ENCODE measurements at places on chromosomes 11 and 22. TPM values are rescaled to one million over a fixed set of nuclear protein-coding genes. Genes with fewer than 3 reads are reported as not detected.

SLN gene
- not detected for total RNA-seq

DNA sequence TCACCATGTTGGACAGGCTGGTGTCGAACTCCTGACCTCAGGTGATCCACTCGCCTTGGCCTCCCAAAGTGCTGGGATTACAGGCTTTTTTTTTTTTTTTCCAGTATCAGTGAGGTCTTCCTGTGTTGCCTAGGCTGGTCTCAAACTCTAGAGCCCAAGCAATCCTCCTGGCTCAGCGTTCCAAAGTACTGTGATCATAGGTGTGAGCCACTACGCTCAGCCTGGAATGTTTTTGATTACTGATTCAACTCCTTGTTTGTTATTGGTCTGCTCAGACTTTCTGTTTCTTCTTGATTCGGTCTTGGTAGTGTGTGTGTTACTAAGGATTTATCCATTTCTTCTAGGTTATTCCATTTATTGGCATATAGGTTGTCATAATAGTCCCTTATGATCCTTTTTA is 31.3 kb downstream of the NAGA start:
- DNase-seq = no peak

- no peak for DNase-seq
Observed at GRCh38 chr11:96614846-96615245, 225.0 kb downstream of the JRKL start.

DTX4 gene
- total RNA-seq = 0.09 TPM

DNA sequence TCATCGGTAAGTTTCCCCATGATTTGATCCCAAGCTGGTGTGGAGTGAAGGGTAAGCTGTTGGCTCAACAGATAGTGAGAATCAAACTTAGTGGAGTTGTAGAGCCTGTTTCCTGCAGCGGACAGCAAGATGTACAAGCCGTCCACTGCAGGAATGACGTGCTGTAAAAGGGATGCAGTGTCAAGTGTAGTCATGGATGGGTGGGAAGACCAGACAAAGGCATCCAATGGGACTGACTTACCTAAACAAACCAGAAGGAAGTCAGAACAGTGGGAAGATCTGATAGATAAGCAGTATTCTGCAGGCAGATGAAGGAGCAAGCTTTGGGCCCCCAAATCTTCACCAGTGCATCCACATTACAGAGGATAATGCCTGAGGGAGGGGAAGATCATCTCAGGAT is 8.8 kb downstream of the ZBTB16 start:
- no peak for DNase-seq

- DNase-seq = no peak
Observed at GRCh38 chr11:66326261-66327111, 9.6 kb upstream of the CD248 start.

PDE3B gene
- 58.8 TPM for total RNA-seq

OR51E2 gene
- total RNA-seq = not detected

- no peak for DNase-seq
Observed at GRCh38 chr22:46575911-46576555, 38.6 kb upstream of the CELSR1 start.

DNA sequence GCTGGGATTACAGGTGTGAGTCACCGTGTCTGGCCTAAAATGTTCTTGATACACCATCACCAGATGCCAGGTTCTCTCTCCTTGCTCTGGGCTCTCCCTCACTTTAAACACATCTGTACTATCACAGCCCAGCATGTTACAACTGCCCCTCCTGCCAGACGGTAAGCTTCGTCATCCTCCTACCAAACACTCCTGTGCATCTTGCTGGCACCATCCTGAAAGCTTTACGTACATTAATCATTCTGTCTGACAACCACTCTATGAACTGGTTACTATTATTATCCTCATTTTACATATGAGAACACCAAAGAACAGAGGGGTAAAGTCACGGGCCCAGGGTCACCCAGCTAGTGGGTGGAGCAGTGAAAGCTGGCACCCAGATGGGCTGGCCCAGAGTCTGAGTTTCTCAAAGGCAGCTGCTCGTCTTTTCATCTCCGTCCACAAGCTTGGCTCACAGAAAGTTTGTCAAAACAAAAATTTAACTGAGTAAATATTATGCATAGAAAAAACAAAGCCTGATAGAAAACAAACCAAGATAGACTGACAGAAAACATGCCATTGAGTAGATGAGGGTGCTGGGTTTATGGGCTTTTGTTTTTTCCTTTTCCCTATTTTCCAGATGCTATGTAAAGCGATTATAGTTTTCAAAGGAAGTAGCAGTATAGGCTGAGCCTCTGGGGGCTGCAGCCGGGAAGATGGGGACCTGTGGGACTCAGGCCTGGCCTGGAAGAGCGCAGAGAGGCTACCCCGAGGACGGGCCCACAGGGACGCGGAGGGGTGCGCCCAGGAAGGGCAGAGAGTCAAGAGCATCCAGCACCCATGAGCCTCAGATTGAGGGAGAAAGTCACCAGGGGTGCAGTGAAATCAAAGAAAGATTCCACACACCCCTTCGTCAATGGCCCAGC is 9.5 kb downstream of the PLA2G6 start:
- DNase-seq = no peak

DKK3 gene
- total RNA-seq = not detected

DNA sequence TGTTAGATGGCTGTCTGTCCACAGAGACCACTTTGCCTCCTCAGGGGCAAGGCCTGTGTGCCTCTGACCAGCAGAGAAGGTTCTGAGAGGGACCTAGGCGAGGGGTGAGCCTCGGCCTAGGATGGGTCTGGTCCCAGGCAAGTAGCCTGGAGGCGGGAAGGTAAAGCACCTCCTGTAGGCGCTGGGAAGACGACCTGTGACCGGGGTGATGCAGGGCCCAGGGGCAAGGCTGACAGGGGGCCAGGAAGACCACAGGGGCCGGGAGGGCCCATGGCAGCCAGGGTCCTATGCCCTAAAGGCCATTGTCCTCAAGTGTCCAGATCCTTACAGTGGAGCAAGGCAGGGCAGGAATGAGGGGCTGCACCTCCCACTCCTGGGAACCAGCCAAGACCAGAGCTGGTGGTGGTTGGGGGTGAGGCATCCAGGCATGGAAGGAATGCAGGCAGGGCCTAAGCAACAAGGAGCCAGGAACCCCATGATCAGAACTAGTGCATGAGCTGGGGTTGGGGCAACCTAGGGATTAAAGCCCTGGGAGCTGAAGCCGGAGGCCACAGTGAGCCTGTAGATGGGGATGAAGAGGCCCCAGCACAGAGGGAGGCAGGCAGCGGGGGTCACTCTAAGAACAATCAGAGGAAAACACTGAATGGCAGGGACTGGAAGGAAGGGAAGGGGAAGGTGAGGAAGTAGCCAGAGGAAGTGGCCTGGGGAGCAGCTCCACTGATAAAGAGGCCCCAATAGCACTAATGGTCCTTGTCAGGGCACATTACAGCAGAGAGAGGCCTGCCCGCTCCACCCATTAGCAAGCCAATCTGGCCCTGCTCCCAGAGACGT is 32.9 kb upstream of the KLHL35 start:
- DNase-seq = no peak

- no peak for DNase-seq
Observed at GRCh38 chr22:39360674-39361413, 11.1 kb downstream of the SYNGR1 start.

OR6T1 gene
- not detected for total RNA-seq

GRCh38 chr11:93236741-93237675 is 39.2 kb upstream of the SLC36A4 start:
- DNase-seq = no peak

GRCh38 chr22:38755155-38755910 is 465 bp downstream of the SUN2 start:
- peak; percentile 46 for DNase-seq

OR52I1 gene
- total RNA-seq = not detected

CAPN5 gene
- total RNA-seq = 0.32 TPM

FZD4 gene
- total RNA-seq = 0.16 TPM

DNA sequence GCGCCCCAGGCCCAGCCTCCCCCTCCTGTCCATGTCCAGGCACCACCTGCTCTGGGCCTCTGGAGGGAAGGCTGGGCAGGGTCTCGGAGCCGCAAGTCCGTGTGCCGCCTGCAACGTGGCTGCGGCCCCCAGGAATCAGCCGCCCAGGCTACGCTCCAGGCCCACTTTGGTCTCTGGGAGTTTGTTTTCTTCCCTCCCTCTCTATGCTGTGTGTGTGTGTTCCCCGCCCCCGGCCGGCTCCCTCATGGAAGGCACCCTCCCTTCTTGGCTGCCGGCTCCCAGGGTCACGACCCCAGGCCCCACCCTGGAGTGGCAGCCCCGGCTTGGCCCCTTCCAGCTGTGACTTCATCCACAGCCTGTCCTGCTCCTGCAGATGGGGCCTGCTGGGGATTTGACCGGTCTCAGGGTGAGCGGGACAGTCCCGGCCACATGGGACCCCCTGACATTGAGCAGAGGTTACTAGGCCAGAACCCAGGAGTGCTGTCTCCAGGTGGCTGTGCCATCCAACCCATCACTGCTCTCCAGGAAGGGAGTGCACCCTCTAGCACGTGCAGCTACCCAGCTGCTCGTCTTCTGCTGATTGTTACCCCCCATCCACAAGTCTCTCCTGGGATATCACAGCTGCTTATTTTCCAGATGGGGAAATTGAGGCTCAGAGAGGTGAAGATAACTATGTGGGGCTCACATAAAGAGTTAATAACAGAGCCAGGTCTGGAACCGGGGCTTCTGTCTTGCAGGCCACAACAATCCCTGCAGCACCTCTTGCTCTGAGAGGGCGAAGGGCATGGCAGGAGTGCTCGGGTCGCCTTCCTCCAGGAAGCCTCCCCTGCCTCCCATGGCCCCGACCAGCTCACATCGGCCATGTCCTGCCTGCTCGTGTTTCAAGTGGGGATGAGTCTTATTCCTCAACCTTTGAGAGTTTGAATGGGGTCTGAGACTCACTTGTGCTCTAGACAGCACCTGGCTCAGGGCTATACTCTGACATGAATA is 2.8 kb upstream of the LIF start:
- DNase-seq = no peak

DNA sequence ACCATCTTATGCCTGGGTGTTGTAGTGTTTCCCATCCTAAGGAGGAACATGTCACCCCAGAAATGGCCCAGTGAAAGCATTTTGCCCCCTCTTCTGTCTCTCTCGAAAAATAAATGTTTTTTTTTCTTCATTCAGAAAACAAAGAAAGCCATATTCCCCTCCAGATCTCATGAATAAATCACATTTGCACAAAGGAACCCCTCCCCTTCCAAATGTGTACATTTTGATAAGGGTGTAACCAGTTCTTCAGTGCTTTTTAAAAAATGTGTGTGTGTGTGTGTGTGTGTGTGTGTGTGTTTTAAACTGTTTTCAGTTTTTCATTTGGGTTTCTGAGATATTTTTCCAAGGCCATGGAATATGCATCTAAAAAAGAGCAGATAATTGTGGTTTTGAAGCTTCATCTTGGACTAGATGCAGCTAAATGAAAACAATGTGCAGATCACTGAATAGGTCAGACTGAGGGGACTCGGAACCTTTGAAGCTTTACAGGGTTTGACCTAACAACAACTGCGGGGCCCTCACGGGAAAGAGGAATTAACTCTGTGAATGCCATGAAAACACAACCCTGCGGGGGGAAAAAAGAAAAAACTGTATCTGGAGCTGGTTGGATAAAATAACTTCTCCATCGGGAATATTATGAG is 76.4 kb downstream of the YAP1 start:
- DNase-seq = no peak

CHRM1 gene
- not detected for total RNA-seq

TTC17 gene
- total RNA-seq = 76.1 TPM

ACR gene
- not detected for total RNA-seq

DNA sequence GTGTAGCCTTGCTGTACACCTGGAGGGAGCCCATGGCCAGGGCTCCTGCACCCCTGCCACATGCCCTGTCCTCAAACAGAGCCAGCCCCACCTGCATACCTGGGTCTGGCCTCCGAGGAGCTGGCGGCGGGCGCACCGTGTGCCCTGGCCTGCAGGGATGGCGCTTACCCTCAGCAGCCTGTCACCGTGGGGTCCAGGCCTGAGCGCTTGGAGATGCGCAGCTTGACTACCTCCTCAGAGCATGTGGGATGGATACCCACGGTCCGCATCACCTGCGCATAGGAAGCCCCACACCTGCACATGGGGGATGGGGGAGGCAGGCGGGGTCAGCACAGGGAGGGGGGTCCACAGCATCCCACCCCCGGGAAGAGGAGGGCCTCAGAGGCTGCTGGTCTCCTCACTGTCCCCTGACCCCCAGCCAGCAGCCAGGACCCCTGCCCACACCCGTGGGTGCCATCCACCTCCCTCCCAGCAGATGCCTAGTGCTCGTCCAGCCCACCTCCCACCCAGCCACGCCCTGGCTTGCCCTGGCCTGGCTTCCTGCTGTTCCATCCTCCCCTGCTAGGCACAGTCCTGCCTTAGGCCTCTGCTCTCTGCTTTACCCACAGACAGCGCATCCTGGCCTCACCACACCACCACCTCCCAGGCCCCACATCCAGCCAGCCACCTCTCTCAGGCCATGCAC is 22.4 kb upstream of the GNB1L start:
- no peak for DNase-seq
